ENCODE measurements at places on chromosomes 4 and X. TPM values are rescaled to one million over a fixed set of nuclear protein-coding genes. Genes with fewer than 3 reads are reported as not detected.

The NKRF gene
- 6.1 TPM for total RNA-seq

The TMPRSS11F gene
- total RNA-seq, result not detected

The CLCN3 gene
- 43.3 TPM for total RNA-seq

The RPL34 gene
- total RNA-seq, result 803 TPM

The SULT1E1 gene
- not detected for total RNA-seq

The SLITRK4 gene
- 3.2 TPM for total RNA-seq

The PAGE5 gene
- total RNA-seq, result not detected

The HAND2 gene
- 3.8 TPM for total RNA-seq

The RPS6KA6 gene
- 24.0 TPM for total RNA-seq

The TIMM17B gene
- total RNA-seq, result 40.0 TPM

The UGT2B15 gene
- not detected for total RNA-seq

- no peak for DNase-seq
- H3K4me3 ChIP-seq, result no peak overlapping the region
- no peaks in the 10 kb centered on the region for H3K36me3 ChIP-seq
- H3K27ac ChIP-seq, result no peak overlapping the region
- H3K27me3 ChIP-seq, result no peaks in the 10 kb centered on the region
Observed at GRCh38 chrX:153342762-153343558, 9.0 kb downstream of the ZNF275 start.

DNA sequence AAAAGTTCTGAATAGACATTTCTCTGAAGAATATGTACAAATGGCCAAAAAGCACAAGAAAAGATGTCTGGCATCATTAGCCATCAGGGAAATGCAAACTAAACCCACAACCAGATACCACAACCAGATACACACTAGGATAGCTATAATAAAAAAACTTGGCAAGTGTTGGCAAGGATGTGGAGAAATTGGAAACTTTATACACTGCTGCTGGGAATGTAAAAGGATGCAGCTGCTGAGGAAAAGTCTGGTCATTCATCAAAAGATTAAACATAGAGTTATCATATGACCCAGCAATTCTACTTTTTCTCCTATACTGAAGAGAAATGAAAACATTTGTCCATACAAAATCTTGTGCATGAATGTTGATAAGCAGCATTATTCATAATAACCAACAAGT is 92.3 kb downstream of the UCHL1 start:
- H3K4me3 ChIP-seq, result no peak overlapping the region
- no peaks in the 10 kb centered on the region for H3K36me3 ChIP-seq
- H3K27ac ChIP-seq, result no peak overlapping the region
- DNase-seq, result no peak
- peaks cover 3% of the 10 kb centered on the region for H3K4me1 ChIP-seq

- H3K36me3 ChIP-seq, result no peaks in the 10 kb centered on the region
- no peak overlapping the region for H3K27ac ChIP-seq
- H3K4me1 ChIP-seq, result peaks cover 13% of the 10 kb centered on the region
- H3K27me3 ChIP-seq, result no peaks in the 10 kb centered on the region
- H3K4me3 ChIP-seq, result no peak overlapping the region
Observed at GRCh38 chr4:180058691-180059215, 2184.4 kb upstream of the TENM3 start.

DNA sequence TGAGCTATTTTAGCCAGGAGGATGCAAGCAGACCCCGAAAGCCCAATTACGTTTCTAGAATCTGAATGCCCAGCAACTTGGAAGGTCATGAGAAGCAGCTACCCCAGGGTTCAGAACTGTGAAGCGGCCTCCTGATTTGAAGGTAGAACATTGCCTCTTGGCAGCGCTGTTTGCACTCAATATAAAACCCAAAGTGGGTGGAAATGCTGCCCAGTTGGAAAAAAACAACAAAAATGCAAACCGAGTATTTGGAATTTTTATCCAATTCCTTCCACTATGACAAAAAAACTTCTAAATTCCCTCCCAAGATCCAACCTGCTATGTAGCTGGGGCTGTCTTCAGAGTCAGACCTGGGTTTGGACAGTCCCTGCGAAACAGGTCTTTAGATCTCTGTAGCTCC is 103.3 kb upstream of the RBPJ start:
- no peaks in the 10 kb centered on the region for H3K4me1 ChIP-seq
- no peak for DNase-seq
- no peaks in the 10 kb centered on the region for H3K36me3 ChIP-seq
- no peaks in the 10 kb centered on the region for H3K27me3 ChIP-seq
- no peak overlapping the region for H3K4me3 ChIP-seq

DNA sequence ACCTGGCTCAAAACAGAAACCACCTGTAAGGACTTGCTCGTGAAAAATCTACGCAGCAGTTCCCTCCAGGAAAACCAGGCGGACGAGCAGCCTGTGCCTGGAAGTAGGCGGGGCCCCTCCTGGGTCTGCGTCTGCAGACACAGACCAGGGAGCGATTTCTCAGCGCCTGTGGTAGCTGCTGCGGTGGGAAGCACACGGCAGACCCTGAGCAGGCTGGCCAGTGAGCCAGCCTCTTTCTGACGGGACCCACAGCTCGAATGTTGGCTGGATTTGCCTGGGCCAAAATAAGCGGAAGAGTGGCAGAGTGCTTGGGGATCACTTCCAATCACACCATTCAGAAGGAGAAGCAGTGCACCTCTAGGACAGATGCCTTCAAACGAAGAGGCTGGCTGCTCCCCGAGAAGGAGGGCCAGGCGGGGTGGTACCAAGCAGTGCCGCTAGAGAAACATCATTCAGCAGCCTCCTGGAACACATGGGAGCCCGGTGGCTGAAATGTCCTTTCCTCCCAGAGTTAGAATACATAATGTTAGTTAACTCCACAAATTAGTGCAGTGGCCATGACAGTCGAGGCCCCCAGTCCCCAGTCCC is 85.9 kb downstream of the GATB start:
- no peak overlapping the region for H3K4me3 ChIP-seq
- H3K27me3 ChIP-seq, result no peaks in the 10 kb centered on the region
- peak; percentile 82 for DNase-seq
- H3K36me3 ChIP-seq, result no peaks in the 10 kb centered on the region

GRCh38 chrX:131816551-131817136 is 206.5 kb upstream of the STK26 start:
- no peaks in the 10 kb centered on the region for H3K27me3 ChIP-seq
- H3K27ac ChIP-seq, result peak overlapping the region; percentile 59
- no peaks in the 10 kb centered on the region for H3K36me3 ChIP-seq
- H3K4me3 ChIP-seq, result peak overlapping the region; percentile 31
- H3K4me1 ChIP-seq, result no peaks in the 10 kb centered on the region

DNA sequence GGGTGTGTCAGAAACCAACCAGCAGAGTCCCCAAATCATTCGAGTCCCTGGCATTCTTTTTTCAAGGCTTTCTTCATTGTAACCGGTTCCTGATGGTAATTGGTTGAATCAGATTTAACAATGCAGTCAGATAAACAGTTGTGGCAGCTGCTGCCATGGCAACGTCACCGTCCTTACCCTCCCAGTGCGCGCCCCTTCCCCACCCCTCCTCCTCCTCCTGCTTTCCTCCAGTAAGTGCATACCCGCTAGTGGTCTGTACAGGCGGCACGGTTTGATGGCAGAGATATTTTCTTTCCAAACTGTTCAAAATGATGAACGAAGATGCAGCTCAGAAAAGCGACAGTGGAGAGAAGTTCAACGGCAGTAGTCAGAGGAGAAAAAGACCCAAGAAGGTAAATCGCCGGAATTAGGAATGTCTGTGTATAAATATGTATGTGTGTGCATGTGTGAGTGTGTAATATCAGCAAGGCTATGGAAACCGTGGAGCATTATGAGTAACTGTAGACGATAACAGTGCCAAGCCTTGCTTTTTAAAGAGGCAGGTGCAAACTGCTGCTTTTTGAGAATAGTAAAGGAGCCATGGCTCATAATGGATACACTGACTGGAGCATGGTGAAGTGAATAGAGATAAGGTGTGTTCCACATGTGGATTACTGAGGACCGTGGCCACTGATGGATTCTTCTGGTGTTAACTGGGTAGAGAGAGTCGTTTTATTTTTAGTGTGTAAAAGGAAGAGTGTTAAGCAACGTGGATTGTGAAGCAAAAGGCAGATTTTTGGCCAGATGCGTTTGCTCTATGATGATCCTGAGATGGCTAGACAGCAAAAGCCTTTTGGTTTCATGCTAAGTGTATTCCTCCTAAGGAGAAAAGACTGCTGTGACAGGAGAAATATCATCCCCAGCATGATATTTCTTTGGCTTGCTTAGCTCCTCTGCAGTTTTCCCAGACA is at the start of gene ANK2:
Gene ANK2 (plus strand): TSS at position 233 of the 950 bp plus-strand sequence. CDS start 76 bp downstream, at position 309.
- no peaks in the 10 kb centered on the region for H3K4me1 ChIP-seq
- no peak within 1 kb of the TSS for H3K27ac ChIP-seq
- H3K4me3 ChIP-seq, result no peak within 1 kb of the TSS
- no peak for DNase-seq
- H3K27me3 ChIP-seq, result no peaks in the 10 kb centered on the region

- peak; percentile 74 for DNase-seq
- no peaks in the 10 kb centered on the region for H3K27me3 ChIP-seq
- no peaks in the 10 kb centered on the region for H3K4me1 ChIP-seq
Observed at GRCh38 chrX:103254171-103254824, 657 bp downstream of the TCEAL8 start.

DNA sequence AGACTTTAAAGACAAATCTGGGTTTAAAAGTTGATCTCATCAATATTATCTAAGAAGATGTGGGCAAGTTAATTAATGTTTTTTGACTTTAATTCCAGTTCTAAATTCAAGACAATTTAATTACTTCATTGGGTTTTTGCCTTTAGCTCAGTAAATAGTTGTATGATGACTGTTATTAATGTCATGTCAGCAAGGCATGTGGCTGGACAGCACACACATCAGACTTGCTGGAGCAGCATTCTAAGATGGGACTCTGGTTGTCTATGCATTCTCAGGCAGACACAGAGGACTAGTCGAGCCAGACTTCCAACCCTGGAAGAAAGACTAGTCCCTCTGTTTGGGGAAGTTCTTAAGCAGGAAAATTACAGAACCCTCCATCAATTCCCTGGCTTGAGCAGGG is 180.7 kb upstream of the GK2 start:
- H3K36me3 ChIP-seq, result no peaks in the 10 kb centered on the region
- no peak overlapping the region for H3K27ac ChIP-seq

DNA sequence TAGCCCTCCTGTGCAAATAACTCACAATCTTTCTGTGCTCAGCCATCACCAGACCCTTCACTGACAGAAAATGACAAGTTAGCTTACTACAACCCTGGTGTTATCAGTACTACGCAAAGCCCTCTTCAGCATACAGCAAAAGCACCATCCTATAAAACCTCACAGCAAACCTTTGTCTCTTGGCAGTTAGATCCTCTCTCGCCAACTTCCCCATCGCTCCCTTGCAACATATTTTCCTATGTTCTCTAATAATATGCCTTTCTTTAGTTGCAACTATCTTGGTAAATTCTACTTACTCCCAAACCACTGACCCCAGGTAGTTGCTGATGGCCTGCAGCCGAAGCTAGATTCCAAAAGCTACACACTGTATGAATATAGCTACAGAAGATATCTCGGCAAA is 856.9 kb upstream of the FRG1 start:
- no peak for DNase-seq
- no peaks in the 10 kb centered on the region for H3K36me3 ChIP-seq

DNA sequence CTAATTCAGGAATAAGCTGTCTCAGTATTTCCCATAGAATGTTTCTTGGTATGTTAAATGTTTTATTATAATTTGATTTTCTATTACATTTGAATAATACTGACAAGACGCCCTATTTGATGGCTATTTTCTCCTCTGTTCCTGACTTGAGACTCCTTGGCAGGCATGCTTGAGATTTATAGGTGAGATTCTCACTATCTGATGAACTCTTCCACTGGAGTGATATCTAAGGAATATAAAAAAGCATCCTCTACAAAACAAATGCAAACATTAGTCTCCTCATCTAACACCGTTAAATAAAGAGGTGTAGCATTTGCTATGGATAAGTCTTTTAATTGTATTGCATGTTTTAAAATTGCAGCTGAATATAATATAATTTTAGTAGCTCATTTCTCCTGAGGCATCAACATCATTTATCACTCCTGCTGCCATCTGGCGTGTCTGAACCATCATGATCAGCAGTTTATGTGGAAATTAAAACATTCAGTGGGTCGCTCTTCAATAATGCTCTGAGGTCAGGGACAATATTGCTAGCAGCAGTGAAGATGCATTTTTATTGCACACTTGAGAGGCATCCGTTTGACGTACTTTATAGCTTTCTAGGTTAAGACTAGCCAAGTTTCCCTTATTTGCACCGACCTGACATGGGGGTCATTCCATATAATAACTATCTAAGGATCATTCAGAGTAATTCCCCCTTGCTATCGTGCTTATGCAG is 210.4 kb upstream of the GALNTL6 start:
- no peaks in the 10 kb centered on the region for H3K36me3 ChIP-seq
- DNase-seq, result no peak
- no peak overlapping the region for H3K27ac ChIP-seq
- no peak overlapping the region for H3K4me3 ChIP-seq
- no peaks in the 10 kb centered on the region for H3K4me1 ChIP-seq

DNA sequence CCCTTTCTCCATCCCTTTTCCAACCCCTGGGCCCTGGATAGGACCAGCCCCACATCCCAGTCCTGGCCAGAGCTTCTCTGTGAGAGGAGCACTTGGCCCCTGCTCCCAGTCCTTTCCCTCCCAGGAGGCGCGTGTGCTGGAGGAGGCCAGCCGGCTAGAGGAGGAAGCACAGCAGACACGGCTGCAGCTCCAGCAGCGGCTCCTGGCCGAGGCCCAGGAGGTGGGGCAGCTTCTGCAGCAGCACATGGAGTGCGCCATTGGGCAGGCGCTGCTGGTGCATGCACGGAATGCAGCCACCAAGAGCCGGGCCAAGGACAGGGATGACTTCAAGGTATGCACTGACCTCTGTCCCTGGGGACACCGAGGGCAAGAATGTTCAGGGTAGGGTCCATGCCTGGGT is 87.5 kb downstream of the EVC start:
- no peaks in the 10 kb centered on the region for H3K27me3 ChIP-seq
- DNase-seq, result no peak
- no peaks in the 10 kb centered on the region for H3K4me1 ChIP-seq
- peaks cover 11% of the 10 kb centered on the region for H3K36me3 ChIP-seq
- no peak overlapping the region for H3K4me3 ChIP-seq

DNA sequence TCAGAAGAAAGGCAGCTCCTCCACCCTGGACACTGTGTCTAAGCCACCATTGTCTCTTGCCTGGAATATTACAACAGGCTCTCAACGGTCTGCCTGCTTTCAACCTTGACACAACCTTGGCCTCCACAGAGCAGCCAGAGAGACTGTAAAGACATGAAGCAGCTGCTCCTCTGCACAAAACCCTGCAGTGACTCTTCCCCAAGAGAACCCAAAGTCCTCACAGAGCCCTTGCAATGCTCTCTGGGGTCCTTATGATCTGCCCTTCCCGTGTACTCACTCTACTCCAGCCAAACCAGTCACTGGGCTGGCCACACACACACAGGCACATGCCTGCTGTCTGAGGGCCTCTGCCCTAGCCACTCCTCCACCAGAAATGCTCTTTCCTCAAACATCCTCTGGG is 75.9 kb upstream of the CPEB2 start:
- no peak overlapping the region for H3K27ac ChIP-seq
- no peak for DNase-seq
